ENCODE measurements at places on chromosomes 2 and 18.

DNA sequence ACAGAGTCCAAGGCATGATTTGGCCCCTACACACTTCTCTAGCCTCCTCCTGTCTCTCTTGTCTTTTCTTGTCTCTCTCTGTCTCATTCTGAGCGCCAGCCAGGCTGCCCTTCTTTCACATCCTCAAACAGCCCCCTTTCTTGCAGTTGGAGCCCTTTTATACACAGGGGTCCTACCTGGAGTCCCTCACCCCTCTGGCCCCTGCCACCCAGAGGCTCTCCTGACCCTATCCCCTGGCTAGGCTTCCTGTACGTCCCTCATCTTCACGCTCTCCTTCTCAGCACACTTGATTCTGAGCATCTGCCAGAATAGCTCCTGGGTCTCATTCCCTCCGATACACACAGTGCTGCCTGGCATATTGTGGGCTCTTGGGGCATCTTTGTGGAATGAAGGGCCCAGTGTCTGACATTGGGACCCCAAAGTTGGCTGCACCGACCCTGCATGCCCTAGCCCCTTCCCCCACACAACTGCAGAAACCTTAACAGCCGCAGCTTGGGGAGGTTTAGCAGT is 261.9 kb downstream of the DYSF start:
- no peak for DNase-seq

GRCh38 chr2:70793450-70793849 is 3.0 kb upstream of the FIGLA start:
- no peak for DNase-seq

DNA sequence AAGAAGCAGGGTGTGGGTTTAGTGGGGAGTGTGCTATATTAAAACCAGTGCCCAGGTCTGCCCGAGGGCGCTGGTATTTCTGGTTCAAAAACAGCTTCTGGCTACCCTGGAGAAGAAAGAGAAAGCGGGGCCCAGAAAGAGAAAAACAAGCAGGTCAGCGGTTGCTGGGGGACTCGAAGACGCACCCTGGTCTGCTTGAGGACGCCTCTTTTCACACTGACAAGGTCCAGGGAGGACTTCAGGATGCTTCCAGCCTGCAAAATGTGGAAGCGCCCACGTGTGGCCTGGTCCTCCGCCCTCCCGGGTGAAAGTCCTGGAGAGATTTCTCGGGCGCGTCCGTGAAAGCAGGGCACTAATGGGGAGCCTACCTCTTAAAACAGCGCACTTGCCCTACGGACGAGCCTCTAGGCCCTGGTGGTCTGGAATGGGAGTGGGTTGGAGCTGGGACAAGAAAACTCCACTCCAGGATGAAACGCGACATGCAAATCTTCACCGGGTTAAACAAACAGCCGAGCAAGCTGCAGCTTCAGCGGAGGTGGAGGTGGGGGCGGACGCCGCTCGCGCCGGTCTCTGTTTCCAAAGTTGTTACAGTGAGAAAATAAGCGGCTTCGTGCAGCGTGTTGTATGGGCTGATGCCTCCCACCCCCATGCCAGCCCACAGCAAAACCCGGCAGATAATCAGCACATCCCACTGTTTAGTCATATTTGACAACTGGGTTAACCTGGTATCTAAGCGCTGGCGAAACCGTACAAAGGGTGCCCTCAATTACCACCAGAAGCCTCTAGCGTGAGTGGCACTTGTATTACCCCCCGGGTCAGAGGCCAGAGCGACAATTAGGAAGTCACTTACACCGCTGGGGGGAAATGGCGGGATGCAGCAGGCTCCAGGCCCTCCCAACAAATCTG is 1.1 kb upstream of the SP9 start:
- no peak for DNase-seq

GRCh38 chr2:109455731-109456691 is 157.8 kb downstream of the SEPTIN10 start:
- no peak for DNase-seq

DNA sequence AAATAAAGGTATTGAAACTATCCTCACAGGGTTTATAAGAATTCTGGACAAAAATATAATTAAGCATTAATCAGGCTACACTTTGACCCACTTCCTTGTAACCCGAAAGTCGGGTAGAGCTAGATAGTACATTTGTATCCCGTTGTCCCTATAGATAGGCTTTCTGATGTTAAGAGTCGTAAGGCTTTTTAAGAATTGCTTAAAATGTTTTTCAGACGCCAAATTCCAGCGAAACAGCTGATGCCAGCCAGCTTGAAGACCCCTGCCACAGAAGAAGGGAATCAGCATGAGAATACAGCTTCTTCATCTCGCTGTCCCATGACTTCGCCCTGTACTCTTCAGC is 962 bp upstream of the GPR155 start:
- DNase-seq: no peak

- no peak for DNase-seq
Measured at GRCh38 chr2:28648147-28648546, 103.5 kb upstream of the PPP1CB start.

- DNase-seq: no peak
Measured at GRCh38 chr2:58484221-58484620, 243.1 kb upstream of the FANCL start.

DNA sequence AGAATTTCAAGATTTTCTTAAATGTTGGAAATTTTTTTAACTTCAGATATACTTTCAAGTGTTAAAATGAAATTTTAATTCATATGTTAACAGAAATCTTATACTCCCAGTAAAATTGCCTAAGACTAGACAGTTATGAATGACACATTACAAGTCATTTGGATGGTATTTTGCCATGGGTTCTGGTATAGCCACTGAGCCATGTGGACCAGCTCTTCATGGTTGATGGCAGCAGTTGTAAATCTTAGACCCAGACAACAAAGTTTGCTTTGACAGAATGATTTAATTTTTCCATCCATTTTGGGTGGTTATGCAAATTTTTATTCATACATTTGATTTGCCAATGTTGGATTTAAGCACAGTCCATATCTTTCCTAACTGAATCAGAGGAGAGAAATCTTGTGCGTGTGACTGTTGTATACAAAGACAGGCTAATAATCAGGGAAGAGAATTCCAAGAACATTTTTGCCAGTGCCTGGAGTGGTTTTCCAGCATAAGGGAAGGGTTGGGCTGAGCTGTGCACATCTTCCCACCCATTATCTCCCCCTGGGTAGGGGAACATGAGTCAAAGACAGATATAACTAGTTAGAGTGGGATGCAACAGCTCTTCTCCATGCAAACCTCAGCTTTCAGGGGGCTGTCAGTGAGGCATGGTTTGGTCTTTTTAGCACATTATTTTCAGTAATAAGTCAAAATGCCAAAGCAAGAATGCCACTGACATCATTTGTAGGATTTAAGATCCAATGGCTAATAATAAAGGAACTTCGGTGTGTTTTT is 28.1 kb upstream of the INPP4A start:
- no peak for DNase-seq

DNA sequence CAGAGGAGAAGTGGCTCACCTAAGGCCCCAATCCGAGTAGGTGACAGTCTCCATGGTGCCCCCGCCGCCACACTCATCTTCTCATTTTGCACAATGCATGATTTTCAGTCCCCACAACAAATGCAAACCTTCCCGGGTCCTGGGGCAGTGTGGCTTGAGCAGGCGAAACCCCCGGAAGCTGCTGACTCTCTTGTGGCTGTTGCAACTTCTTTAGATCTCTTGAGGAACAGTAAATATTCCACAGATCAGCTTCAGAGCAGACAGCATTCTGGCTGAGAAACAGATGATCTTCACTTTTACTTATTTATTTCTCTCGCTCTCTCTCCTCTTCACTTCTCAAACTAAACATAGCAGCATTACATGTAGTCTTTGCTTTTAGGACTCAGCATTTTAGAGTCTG is 51.9 kb downstream of the ASAP2 start:
- no peak for DNase-seq

DNA sequence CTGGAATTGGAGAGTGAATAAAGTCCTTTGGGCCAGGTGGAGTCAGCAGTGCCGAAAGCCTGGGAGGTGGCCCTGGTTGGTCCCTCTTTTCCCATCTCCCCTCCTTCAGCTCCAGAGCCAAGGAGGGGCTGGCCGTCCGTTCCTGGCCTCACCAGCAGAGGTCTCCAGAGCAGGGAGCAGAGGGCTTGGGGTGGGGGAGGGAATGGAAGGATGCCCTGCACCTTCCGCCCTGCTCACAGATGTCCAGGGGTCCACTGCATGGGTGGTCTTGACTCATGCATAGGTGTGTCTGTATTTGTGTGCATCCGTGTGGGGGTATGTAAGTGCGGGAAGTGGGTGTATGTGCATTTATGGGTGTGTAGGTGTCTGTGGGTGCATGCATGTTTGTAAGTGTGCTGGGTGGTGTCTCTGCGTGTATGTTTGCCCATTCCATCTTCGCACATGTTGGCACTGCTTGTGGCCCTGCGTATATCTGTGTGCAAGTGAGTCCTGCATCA is 201.8 kb downstream of the ZFP36L2 start:
- DNase-seq: peak; percentile 80

- DNase-seq: no peak
Measured at GRCh38 chr2:128369602-128370467, 51.2 kb upstream of the HS6ST1 start.

- DNase-seq: no peak
Measured at GRCh38 chr2:69494126-69494525, 56.9 kb upstream of the NFU1 start.

DNA sequence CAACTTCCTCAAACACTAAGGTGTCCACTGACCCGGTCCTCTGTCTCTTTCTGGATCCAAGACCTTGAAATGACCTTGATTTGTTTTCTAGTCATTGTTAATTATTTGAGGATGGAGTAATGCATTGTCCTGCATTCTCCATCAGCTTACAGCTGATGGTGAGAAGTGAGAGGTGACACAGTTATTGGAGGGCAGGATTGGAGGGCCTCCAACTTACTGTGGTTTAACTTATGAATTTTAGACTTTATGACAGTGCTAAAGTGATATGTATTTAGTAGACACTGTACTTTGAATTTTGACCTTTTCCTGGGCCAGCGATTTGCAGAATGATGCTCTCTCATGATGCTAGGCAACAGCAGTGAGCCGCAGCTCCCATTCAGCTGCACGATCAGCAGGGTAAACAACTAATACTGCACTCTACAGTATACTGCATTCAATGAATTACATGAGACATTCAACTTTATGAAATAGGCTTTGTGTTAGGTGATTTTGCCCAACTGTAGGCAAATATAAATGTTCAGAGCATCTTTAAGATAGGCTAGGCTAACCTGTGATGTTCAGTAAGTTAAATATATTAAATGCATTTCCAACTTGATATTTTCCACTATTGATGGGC is 200.0 kb upstream of the MEX3C start:
- no peak for DNase-seq

GRCh38 chr2:64819361-64819760 is 165.6 kb upstream of the SERTAD2 start:
- no peak for DNase-seq

DNA sequence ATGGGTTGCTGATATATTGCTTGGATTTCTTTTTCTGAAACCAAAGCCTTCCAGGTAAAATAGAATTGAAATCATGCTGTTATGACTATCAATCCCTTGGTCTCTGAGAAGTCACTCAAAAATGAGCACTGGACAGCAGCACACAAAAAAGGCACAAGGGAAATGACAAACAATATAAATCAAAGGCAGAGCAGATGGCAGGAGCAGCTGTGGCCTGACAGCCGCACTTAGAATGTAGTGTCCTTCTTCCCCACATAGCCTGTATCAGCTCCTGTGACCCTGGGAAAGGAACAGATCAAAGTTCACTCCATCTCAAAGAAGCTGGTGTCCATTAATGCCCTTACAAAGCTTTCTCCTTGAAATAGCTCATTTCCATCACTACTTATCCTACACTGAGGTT is 326.7 kb downstream of the SUCLG1 start:
- DNase-seq: peak; percentile 81

DNA sequence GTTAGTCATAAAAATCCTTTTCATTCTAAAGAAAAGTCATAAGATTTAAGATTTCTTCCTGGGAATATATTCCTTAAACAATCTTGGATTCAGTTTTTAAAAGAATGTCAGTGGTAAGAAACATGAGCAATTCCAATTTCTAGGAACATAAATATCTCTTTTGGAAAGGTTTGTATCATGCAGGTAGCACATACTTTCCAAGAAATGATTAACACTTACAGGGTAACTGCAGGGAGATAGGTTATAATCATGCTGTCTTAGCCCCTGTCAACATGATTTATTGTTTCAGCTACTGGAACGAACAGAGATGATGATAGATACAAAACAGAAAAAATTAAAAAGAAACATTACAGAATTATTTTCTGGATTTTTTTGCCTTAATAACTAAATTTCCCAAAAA is 1537.7 kb downstream of the LRP1B start:
- no peak for DNase-seq

DNA sequence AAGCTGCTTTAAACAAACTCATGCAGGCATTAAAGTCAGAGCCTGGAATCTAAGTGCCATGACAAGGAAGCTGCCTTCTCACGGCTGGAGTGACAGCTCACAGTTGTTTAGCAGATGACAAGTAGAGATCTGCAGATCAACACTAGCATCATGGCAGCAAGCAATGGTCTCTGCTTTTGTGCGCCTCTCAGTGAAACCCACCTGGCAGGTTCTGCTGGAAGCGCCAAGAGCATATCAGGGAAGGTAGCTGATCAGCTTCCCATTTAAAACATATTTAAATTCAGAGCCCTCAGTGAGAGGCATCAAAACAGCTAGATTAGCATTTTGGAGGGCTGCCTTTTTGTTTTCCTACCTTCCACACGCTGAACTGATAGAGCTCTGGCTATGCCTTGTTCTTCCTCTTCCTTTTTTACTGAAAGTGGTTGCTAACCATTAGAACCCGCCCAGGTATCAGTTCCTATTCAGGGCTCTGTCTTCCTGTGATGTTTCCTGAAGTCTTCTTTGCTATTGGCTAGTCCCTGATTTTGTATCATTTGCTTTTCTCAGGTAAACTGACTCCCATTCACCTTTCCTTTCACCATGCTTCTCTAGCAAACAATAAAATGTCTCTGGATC is 70.8 kb downstream of the TMEM200C start:
- DNase-seq: no peak

DNA sequence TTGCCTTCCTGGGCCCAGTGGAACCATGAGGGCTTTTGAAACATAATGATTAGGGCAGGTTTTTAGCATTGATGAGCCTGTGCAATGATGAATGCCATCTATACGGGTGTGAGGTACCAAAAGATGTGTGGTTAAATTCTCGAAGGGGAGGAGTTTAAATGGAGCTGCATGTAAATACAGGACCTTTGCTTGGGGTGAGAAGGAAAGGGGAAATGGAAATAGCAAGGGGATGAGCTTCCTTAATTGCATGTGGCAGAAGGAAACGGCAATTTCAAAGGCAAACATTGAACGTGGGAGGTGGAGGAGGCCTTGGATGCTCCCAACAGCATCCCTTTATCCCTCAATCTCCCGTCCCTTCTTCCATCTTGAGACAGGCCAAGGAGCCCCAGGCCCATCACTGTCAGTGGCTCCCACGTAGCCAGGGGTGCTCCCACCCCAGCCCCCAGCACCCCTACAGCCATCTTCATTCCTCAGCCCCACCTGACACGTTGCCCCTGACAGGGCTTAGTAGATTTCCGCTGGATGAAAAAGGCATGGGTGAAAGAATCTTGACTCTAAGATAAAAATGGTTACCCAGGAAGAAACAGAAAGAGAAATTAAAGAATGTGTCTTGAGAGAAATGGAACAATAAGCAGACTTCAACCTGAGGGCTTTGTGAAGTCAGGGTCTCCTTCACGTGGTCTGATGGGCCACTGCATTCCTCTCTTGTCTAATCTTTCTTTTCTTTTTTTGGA is 32.5 kb downstream of the INPP5D start:
- DNase-seq: no peak
